RPMI7951 (cell line): ENCODE measurements at places on chromosomes 11 and 22. TPM values are rescaled to one million over a fixed set of nuclear protein-coding genes. Genes with fewer than 3 reads are reported as not detected.

- DNase-seq: peak; percentile 89
These were observed 47.2 kb downstream of the LRRC32 start for GRCh38 chr11:76623171-76623883.

Gene MUC5AC
- not detected in 2 replicates for total RNA-seq

- DNase-seq: no peak
These were observed 29.1 kb downstream of the OPCML start for GRCh38 chr11:133503236-133503635.

GRCh38 chr11:128726458-128727139 is 32.7 kb downstream of the FLI1 start:
- DNase-seq: no peak

GRCh38 chr11:134528453-134528852 is 116.4 kb upstream of the B3GAT1 start:
- DNase-seq: no peak

- DNase-seq: no peak
These were observed 73.9 kb downstream of the BDNF start for GRCh38 chr11:27626269-27626937.

DNA sequence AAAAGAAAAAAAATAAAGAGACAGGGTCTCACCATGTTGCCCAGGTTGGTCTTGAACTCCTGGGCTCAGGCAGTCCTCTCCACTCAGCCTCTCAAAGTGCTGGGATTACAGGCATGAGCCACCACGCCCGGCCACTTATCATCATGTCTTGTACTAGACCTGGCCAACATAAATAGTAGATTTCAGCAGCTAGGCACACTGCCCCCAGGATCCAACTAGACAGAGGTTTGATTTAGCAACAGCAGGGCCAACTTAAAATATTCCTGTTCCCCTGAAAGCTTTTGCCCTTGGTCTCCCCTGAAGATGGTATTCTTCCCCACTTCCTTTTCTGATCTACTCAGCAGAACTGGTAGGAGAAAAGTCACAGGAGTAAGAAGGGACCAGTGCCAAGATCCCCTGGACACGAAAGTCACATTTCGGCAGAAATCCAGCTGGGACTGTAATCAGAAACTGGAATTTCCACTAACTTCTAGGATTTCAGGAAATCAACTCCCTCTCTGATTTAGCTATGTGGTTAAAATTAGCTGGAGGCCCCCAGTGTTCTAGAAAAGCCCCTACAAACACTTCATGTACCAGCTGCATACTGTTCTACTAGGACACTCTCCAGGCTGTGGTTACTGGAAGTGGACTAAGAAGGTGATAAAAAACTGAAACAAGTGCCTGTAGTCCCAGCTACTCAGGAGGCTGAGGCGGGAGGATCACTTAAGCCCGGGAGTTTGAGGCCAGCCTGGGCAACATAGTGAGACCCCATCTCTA is 8.9 kb upstream of the PPP2R1B start:
- peak; percentile 72 for DNase-seq

DNA sequence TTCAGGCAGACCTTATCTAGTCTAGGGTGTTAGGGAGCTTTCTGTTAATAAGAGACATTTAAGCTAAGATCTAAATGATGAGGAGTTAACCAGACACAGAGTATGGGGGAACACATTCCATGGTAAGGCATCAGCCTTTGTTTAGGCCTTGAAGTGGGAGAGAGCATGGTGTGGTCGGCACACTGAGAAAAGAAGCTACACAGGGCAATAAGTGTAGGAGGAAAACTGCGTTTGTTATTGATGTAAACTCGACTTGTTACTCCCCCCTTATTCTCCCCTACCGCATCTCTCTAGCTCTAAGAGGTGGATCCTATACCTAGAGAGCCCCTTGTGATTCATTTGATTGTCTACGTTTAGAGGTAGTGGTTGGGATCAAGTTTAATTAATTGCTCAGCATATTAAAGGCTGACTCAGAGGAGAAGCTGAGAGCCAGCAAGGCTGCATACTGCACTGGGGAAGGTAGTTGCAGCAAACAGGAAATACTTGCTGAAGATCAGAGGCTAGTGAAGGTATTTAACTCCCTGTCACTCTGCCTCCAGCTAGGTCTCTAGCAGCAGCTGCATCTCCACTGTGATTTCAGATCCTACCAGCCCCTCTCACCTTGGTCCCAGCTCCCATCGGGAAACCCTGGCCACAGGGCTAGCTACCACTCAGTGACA is 86.8 kb upstream of the TEAD1 start:
- peak; percentile 28 for DNase-seq

DNA sequence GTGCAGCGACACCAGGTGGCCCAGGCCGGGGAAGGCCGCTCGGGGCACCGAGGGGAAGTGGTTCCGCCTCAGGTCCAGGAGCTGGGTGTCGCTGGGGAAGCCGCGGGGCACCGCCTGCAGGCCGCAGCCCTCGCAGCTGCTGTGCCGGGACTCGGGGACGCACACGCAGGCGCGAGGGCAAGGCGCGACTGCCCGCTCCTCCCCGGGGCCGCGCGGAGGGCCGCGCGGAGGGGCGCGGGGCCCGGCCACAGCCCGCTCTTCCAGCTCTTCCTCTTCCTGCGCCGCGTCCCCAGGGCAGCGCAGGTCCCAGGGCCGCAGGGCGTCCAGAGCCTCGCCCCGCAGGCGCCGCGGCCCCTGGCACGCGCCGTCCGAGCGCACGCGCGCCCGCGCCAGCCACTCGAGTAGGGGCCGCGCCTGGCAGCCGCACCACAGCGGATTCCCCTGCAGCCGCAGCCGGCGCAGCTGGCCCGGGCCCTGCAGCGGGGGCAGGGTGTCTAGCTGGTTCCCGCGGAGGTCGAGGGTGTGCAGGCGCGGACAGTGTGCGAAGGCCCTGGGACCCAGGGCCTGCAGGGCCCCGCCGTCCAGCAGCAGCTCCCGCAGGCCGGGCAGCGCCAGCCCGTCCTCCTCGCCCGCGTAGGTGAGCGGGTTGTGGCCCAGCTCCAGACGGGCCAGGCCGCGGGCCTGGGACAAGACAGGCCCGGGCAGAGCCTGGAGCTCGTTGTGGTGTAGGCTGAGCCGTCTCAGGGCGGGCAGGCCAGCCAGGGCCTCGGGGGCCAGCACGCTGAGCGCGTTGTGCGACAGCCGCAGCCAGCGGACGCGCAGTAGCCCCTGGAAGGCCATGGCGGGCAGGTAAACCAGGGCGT is 2.8 kb downstream of the CHADL start:
- DNase-seq: no peak

GRCh38 chr11:120573756-120574354 is 62.3 kb downstream of the GRIK4 start:
- DNase-seq: no peak

GRCh38 chr22:41247703-41248102 is 7.0 kb upstream of the CHADL start:
- no peak for DNase-seq

GRCh38 chr22:43852573-43853327 is 9.6 kb downstream of the SULT4A1 start:
- no peak for DNase-seq

DNA sequence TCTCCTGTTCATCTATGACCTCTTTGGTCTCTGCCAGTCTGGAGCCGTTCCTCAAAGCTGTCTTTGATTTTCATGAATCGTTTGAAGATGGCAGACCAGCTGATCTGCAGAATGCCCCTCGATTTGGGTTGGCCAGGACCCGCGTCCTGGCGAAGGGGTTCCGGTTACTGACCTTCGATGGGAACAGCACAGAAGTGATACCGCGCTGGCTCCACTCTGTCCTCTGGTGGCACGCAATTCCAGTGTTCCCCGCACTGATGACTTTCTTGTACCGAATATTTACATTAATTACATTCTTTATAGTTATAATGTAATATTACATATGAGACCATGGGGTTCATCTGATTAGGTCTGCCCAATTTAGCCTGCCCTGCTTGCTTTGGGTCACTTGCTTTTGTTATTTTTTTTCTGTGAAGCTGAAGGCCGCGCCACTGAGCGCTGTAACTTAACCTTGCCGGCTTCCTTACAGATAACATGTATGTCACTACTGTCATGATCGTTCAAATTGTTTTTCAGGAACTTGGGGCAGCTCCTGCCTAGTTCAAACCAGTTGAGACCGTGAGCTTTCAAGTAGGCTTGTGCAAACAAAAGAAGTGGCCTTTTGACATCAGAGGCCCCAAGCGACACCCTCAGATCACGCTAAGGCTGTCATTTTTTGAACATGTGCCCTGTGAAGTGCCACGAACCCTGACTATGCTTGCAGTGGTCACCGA is 4.1 kb upstream of the USP18 start:
- no peak for DNase-seq

GRCh38 chr22:27185760-27186302 is 528.4 kb downstream of the MIAT start:
- no peak for DNase-seq

GRCh38 chr11:100730266-100730665 is 43.2 kb downstream of the ARHGAP42 start:
- peak; percentile 58 for DNase-seq

- no peak for DNase-seq
These were observed at the start of gene MUC2 for GRCh38 chr11:1074244-1075221. MUC2 (plus strand) TSS chr11:1074874.

Gene SHISAL1
- 1.6 and 2.1 TPM in 2 replicates for total RNA-seq

DNA sequence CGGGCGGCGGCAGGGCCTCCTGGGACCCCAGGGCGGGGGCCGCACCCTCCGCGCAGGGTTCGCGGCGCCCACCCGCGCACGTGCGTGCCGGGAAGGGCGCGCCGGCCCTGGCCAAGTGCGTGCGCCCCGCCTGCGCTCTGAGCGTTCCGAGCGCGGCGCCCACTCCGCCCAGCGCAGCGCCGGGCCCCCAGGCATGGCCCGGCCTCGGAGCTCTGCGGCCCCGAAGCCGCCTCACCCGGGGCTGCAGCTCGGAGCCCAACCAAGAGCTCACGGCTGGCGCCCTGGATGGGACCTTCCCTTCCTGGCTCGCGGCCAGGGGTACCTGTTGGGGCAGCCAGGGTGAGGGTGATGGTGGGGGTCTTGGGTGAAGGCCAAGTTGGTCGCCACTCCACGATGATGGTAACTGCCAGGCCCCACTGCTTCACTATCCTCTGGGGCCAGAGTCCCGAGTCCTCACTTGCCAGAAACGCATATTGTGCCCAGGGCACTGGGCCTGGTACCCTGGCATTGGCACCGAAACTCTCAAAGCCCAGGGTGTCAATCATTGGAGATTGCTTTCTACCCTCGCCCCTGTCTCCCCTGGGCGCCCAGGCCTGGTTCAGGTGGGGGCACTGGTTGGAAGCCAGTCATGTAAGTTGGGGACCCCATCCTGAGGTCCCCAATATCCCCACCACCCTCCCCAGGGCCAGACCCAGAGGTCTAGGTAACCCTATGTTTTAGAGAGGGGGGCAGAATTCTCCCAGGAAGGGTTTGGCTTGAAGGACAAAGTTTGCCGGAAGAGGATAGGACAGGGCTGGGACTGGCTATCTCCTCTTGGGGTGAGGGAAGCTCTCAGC is 882 bp downstream of the ANO1 start:
- DNase-seq: no peak

Gene HIC2
- 0.24 and 0.88 TPM in 2 replicates for total RNA-seq
